Mesenchymal stem cell (in vitro differentiated cells and primary cell): ENCODE measurements at places on chromosomes 5 and 9.

DNA sequence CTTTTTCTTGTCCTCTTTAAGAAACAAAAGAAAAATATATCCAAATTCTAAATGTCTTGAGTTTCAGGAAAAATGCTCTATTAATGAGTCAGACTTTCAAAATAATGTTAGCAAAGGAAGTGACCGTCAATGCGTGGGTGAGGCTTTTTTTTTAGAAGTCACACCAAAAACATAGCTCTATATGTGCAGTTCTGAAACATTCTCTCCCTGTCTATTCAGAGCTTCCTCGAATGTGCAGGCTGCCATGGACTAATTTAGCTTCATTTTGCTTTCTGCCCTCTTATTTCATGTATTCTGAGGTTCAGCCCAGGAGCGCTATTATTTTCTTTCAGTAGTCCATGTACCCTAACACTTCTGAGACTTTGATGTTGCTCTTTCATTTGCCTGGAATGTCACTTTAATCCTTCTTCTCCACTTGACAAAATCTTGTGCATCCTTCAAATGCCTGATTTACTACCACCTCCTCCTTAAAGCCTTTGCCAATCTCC, 72.5 kb upstream of the RASA1 start:
- peaks cover 2% of the 10 kb centered on the region for H3K4me1 ChIP-seq
- H3K27ac ChIP-seq: peak overlapping the region; percentile 69
- no peaks in the 10 kb centered on the region for H3K27me3 ChIP-seq
- peak; percentile 37 for DNase-seq

GRCh38 chr9:120767451-120767850, 25.8 kb downstream of the FBXW2 start:
- H3K27ac ChIP-seq: no peak overlapping the region
- DNase-seq: no peak
- H3K4me1 ChIP-seq: no peaks in the 10 kb centered on the region
- H3K27me3 ChIP-seq: no peaks in the 10 kb centered on the region

GRCh38 chr9:86573886-86574285, 219.7 kb upstream of the TUT7 start:
- no peak overlapping the region for H3K27ac ChIP-seq
- no peak overlapping the region for H3K4me3 ChIP-seq
- no peak for DNase-seq
- no peaks in the 10 kb centered on the region for H3K36me3 ChIP-seq
- no peaks in the 10 kb centered on the region for H3K4me1 ChIP-seq
- H3K27me3 ChIP-seq: no peaks in the 10 kb centered on the region

DNA sequence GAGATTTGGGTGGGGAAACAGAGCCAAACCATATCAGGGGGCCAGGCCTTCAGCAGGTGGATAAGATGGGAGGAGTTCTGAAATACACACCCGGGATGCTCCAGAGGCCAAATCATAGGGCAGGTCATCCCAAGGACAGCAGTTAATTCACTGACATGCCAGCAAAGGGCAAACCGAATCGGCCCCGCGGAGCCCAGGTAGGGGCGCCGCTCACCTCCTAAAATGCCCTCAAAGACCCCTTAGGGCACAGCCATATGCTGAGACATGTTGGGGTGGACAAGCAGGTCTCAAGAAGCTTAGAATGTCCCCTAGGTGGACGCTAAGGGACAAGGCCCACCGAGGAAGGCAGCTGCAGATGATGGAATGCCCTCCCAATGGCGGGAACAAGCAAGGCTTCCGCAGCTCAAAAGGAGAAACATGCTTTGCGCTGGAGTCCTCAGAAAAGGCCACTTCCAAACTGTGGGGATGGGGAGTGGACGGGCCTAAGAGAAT, 144.9 kb downstream of the ERCC6L2 start:
- peaks cover 52% of the 10 kb centered on the region for H3K27me3 ChIP-seq
- no peak overlapping the region for H3K4me3 ChIP-seq
- no peak overlapping the region for H3K27ac ChIP-seq
- DNase-seq: no peak

- DNase-seq: peak; percentile 66
- H3K4me1 ChIP-seq: no peaks in the 10 kb centered on the region
- peak overlapping the region; percentile 87 for H3K4me3 ChIP-seq
- no peaks in the 10 kb centered on the region for H3K36me3 ChIP-seq
- no peaks in the 10 kb centered on the region for H3K27me3 ChIP-seq
Measured at GRCh38 chr5:62306323-62306895, 403 bp downstream of the KIF2A start.
